Chondrocyte (in vitro differentiated cells): ENCODE measurements at places on chromosomes 2 and 18. TPM values are rescaled to one million over a fixed set of nuclear protein-coding genes. Genes with fewer than 3 reads are reported as not detected.

DNA sequence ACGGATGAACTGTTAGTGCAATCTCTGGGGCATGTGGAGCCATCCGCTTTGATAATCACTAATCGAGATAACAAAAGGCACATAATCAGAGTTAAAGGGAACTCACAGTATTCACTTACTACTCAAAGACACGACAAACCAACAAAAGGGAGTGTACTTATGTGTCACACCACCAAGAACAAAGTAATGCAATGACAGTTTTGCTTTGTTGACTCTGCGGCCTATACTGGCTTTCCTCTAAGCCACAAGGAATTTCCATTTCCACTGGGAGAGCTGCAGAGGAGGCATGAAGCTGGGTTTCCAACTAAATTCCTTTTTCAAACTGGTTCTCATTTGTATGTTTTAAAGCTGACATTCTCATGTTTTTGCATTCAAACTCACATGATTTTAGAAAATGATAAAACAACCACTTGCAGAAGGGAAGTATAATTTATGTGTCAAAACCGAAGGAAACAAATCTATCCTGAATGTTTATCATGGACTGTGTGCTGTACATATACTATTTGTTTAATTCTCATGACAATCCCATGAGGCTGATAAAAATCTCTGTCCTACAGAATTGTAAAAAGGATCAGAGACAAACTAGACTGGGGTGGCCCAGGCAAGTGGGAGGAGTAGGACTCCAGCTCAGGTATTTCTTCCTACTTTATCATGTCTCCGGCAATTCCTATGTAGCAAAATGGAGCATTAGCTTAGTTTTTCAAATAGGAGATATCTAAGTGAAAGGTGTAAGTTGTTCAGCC is 149.6 kb upstream of the SMAD7 start:
- no peak for DNase-seq

DNA sequence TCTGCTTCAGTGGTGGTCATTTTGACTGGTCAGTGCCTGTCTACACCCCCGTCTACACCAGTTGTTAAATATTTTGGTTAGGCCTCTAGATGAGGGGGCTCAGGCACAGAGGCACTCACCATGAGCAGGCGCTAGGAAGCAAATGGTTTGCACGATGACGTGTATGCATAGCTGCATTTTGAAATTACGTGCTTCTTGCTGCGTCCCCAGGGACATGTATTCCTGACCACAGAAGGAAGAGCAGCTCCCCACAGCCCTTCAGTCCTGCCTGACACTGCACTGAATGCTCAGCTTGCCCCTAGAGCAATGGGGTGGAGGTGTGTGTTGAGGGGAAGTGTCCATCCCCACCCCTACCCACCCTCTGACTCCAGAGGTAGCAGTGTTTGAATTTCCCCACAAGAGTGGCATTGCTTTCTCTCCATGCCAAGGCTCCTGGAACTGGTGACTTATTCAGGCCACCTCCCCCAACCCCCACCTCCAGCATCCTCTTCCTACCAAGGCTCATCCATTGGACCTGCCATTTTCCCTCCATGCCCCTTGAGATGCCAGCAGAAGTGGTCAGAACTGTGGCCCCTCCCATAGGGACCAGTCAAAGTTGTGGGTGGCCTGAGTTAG is 11.4 kb upstream of the ZAP70 start:
- DNase-seq: no peak

DNA sequence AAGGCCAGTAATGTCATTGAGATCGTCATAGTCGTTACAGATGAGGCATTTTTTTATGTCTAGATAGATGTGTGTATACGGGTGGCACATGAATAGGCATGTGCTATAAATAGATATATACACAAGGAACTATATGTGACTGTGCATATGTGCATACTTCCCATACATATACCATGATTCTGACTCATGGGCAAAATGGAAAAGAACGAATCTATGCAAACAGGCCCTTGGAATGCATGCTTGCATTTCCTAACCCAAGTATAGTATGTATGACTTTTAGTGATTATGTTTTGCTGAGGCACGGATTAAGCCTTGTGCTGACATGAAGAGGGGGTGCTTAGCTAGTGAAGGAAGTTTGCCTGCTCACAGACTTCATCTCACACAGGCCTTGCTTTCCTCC is 111.7 kb downstream of the BCL11A start:
- no peak for DNase-seq

GRCh38 chr2:219957820-219958219 is 330.4 kb downstream of the SLC4A3 start:
- no peak for DNase-seq

DNA sequence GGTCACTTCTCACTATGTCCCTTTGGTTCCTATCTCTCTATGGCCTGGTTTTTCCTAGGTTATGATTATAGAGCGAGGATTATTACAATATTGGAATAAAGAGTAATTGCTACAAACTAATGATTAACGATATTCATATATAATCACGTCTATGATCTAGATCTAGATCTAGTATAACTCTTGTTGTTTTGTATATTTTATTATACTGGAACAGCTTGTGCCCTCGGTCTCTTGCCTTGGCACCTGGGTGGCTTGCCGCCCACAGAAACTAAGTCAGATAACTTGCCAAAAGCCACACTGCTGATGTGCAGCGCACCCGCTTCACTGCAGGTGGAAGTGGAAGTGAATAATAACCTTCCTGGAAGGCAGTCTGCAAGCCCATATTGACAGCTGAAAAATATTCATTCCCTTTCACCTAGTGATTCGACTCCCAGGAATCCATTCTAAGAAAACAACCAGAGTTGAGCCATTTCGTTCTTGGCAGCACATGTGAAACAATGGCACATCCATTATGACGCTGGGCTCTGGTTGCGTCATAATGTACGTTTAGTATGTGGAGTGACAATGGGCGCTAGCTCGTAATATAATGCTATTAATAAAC is 725 bp upstream of the ANKRD53 start:
- no peak for DNase-seq

DNA sequence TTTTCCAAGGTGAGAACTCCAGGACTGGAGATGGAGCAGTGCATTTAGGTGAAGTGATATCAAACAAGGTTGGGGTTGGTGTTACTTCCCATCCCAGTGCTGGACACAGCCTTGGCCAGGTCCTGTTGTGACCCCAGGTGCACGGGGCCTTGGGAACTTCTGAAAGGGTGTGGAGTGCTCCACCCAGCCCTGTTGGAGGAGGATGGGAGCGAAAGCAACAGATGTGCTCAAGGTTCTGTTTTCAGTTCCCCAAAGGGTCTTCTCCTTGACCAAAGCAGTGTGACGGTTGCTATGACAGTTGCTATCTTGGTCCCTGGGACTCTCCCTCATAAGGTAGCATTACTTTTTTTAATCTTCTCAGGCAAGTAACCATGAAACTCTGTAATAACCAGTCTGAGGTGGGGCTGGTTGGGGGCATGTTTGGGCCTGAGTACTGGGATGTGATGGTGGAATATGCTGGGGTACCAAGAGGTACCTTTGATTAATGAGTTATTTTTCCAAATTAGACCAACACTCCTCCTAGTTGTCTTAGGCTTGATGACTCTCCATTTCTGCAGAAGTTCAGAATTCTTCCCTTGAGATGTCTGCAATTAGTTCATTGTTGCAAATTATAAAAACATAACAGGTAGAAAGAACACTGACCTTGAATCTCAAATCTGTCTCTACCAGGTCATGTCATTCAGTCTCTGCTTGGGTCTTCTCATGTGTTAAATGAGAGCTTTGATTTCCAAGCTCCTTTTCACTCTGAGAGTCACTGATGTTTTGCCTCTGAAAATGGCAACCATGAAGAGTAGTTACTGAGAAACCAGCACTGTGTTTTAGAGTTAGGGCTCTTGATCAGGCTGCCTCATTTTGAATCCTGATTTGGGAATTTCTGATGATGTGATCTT is 154.5 kb downstream of the RPIA start:
- DNase-seq: no peak

- no peak for DNase-seq
Observed at GRCh38 chr2:233242231-233242927, 9.1 kb upstream of the ATG16L1 start.

- no peak for DNase-seq
Observed at GRCh38 chr18:74975001-74975400, 233.9 kb downstream of the PTGR3 start.

DNA sequence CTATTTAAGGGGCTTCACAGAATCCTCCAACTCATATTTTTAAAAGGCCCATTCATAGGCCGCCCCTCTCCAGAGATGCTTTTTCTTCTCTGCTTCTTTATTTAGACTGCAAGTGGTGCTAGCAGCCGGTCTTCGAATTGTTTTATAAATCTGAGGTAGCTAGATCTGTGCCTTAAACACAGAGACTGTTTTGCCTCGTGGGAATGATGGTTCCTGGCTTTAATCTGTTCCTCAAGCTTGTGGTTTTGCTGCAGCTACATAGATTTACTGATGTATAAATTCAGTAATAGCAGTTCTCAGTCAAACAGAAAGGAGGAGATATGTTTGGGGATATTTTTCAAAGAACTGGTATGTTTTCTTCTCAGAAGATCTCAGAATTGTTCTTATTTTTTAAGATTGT is 45.3 kb downstream of the TNFRSF11A start:
- DNase-seq: no peak

DNA sequence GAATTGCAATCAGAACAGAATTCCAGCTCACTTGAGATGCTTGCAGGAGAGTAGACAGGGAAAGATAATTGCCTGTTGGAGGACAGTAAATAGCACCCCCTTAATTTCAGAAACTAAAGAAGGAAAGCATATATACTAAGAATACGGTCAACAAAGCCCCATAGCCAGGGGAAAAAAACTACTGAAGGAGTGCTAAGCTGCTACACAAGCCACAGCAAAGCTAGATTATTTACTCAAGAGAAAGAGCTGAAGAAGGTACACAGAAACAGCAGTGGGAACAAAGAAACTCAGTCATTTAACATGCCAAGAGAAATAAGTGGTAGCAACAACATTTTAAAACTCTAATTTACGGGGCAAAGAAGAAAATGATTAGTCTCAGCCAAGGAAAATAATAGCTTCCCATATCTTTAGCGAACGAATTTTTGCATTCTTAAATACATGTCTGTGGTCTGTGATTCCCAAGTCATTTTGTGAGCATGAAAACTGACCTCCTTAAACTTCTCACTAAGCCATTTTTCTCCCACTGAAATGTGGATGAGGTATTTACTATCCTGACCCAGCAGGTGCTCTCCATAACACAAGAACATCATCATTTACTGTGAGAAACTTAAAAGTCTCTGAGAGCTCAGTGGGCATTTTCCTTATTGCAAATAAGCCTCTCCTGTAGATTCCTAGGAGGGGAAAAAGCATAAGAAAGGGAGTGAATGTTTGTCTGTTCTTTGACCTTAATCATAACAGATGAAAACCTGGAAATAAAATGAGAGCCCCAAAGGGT is 196.0 kb downstream of the PAX3 start:
- no peak for DNase-seq

DNA sequence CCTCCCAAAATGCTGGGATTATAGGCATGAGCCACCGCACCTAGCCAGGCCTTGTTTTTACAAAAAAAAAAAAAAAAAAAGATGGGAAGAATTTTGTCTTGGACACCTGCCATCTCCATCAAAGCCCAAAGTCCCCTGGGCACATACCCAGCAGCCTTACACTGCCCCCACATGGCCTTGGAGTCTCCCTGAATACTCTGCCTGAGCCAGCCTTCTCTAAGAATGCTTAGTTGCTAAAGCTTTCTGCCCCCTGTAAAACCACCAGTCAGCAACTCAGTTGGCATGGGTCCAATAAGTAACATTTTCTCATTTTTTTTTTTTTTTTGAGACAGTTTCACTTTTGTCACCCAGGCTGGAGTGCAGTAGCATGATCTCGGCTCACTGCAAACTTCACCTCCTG is 40.6 kb downstream of the SPC25 start:
- no peak for DNase-seq

DNA sequence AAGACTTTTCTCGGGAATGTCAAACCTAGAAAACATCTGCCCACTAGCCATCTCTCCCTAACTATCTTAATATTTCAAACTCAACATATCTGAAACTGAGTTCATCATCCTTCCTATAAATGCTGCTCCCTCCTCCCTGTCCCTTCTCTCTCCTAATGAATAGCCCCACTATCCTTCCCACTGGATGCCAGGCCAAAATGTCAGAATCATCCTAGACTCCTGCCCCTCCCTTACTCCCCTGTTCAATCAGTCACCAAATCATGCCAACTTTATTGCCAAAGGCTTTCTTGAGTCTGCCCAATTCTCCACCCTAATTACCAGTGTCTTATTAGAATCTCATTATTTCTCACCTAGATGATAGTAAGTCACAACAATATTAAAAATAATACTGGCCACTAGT is 8.5 kb downstream of the EVA1A start:
- DNase-seq: no peak

DNA sequence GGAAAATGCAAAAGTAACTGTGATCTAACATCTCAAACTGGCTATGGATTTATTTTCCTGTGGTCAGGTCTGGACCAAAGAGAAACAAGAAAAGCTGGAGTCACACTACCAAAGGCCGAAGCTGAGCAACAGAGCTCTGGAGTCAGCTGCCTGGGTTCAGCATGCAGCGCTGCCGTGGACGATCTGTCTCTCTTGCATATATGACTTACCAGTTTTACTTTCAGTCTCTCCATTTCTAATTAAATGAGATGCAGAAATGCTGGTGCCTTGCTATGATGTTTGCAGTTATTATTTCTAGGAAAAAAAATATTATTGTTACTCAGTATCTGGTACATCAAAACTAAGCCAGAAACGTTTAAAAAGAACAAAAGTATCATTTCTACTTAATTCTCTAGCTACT is 813.2 kb downstream of the RNF144A start:
- no peak for DNase-seq

DNA sequence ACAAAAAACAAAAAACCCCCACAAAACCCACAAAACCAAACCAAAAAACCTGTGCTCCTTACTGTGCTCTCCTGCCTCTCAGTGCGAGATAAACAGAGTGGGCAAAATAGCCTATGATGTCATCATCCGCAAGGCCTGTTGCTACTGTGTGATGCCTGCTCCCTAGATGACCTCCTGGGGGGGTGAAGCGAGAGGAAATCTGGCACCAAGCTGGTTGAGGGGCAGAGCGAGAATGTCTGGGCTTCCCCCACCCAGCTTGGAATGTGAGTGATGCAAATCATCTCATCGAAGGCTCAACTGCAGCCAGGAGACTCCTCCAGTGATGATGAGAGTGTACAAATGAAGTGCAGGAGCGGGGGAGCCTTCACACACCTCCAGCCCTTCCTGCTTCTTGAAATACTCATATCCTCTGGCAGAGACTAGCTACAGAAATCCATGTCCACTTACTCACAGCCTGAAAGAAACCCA is 57.7 kb upstream of the MAP4K3 start:
- no peak for DNase-seq

PRSS56 gene
- total RNA-seq: not detected in 3 replicates

TRIB2 gene
- 37.5 to 42.3 TPM (median 40.5 TPM) in 3 replicates for total RNA-seq

RNF152 gene
- total RNA-seq: 58.6 to 137 TPM (median 137 TPM) in 3 replicates

CCDC74B gene
- 1.0 to 3.0 TPM (median 1.2 TPM) in 3 replicates for total RNA-seq

CYP27A1 gene
- 1.7 to 5.2 TPM (median 4.7 TPM) in 3 replicates for total RNA-seq

MAL gene
- not detected in 3 replicates for total RNA-seq
